Ovary (tissue), 10 donors: ENCODE measurements at places on chromosomes 6 and 20.
A peak's percentile ranks its signal among the peaks of the same experiment; 100 is the strongest.

- DNase-seq = no peak
These were observed 32.6 kb downstream of the PSMG4 start for GRCh38 chr6:3291346-3291745.

DNA sequence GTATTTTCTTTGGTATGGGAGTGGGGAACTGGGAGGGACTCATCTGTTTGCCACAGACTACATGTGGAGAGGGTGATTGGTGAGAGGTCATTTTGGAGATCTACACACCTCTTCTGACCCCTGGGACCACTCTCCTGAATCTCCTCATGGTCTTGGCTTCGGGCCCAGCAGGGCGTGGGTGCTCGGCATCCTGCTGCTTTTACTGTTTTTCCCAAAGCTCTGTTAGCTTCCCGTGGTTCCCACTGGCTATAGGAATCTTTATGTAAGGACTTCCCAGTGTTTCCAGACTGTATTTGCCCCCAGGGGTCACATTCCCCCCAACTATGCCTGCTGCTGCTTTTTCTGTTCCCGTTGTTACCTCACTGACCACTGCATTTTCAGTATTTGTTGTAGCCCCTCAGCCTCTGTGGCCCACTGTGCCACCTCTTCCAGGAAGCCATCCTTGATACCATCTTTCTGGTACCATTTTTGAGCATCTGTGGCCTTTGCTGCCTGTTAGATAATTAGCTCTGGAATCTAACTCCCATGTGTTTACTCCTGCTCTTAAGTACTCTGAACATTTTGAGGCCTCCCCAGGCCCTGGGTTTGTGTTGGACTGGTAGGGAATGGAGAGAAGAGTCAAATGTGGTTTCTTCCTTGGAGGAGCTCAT lies 14.9 kb downstream of the PLCG1 start:
- no peak for DNase-seq

- DNase-seq = peak; percentile 35
These were observed 474 bp downstream of the RBM38 start for GRCh38 chr20:57391439-57392301.

GRCh38 chr20:25544311-25544710 lies 41.0 kb downstream of the NINL start:
- DNase-seq = no peak

DNA sequence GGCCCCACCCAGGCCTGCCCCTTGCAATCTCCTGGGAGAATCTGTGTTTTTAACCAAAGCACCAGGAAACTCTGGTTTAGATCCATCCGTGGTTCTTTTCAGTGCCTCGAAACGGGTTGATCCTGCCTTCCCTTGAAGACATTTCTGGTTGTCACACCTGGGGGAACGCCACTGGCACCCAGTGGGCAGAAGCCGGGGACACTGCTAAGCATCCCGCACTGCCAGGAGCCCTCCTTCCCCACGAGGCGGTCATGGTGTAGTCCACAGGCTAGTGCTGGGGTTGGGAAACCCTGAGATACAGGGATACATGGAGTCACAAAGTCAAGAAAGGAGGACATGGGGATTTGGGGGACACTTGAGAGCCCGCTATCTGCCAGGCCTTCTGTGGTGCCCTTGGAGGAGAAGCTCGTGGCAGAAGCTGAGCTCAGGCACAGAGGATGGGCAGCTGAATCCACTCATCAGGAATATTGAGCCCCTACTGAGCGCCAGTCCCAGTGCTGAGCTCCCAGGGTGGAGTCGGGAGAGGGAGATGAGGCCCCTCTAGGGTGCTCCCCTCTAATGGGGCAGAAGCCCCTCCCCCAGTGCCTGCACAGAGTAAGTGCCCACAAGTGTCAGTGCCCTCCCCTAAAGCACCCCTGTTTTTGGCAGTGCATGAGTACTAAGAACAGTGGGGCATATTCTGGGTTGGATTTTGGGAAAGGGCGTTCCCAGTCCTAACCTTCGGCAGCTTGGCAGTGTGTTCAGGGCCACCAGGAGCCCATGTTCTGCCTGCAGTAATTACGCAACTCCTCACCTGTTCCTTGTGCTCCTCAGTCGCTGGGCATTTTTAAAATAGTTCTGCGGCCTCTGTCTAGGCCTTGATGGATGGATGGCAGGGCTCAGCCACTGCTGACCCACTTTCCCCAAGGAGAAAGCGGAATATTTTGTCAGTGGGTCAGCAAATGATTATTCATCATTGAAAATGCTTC lies 25.6 kb upstream of the PHACTR3 start:
- DNase-seq = no peak

DNA sequence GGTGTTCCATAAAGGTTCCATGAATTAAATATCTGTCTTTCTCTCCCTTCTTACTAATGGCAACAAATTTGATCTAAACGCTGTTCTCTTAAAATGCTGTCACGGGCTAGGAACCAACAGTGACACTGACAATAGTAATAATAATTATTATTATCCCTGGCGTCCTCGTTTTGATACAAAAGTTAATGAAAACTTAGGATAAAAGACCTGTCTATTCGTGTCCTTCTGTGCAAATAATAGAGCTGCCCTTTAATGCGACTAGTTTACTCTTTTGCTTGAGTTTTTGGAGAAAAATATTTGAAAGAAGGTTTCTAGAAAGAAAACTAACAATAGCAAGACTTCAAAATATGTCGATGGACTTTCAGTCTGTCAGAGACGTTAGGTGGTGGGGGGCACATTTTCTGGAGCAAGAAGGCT lies 4.3 kb downstream of the VGLL2 start:
- no peak for DNase-seq

- DNase-seq = no peak
These were observed 31.2 kb downstream of the GPLD1 start for GRCh38 chr6:24458134-24458533.

DNA sequence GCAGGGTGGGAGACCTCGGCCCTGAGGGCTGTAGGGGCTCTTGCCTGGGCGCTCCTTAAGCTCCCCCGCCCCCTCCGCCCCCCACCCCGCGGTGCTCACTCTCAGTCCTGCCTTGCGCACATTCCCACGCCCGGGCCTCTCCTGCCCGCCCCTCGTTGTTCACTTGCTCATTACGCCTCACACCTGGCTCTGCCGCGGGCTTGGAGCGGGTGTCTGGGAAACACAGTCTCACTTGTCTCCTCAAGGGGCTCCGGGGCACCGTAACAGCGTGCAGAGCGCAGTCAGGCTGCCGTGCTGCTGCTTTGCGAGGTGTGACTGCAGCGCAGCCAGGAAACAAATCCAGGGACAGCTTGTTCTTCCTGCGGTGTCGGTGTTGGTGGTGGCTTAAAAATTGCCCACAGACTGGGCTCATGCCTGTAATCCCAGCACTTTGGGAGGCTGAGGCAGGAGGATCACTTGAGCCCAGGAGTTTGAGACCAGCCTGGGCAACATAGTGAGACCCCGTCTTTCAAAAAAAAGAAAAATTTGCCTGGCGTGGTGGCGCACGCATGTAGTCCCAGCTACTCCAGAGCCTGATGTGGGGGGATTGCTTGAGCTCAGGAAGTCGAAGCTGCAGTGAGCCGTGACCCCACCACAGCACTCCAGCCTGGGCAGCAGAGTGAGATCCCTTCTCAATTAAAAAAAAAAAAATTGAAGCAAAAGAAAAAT lies 4.6 kb downstream of the NPBWR2 start:
- no peak for DNase-seq

DNA sequence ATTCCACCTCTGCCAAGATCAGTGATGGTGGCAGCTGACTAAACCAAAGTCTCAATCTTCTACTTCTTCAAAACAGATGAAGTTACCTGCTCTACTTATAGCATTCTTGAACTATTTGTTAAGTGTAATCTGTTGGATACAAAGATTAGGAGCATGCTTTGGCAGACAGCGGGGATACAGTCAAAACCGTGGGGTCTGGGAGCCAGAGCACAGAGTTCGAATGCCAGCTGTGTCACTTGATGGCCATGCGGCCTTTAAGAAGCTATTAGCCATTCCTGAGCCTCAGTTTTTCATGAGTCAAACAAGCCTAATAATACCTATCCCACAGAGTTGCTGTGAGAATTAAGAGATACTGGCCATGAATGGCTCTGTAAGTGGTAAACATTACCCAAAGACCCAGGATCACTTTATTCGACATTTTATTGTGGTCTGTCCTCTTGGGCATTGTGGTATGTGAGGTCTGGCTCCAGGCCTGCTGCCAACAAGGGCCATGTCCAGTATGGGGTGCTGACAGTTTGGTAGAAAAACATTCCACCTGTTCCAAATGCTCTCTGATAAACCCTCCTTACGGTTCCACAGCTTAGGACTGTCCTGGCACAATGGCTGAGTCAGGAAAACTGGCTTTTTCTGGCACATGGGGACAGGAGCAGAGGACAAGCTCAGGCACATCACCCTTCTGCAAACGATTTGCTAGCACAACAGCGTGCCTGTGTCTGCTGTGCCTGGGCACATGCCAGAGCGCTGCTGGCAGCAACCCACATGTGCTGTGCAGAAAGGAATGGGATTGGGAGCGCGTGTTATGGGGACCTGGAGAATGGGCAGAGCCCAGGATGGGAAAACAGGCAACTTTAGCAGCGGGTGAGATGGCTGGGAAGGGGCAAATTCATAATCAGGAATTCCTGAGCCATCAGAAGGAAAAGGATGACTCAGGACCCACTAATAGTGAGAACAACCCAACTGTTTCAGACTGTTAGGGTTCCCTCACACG lies 15.7 kb upstream of the FAM83C start:
- DNase-seq = peak; percentile 35

GRCh38 chr20:3092611-3093379 lies 8.3 kb upstream of the AVP start:
- DNase-seq = no peak
